A549 treated with AZD2906 at 1 μM for 4 hours (cell line): ENCODE measurements at places on chromosomes 4 and X. TPM values are rescaled to one million over a fixed set of nuclear protein-coding genes. Genes with fewer than 3 reads are reported as not detected.

The POU3F4 gene
- total RNA-seq: not detected in 5 replicates

The POF1B gene
- 1.9 to 2.7 TPM (median 2.3 TPM) in 5 replicates for total RNA-seq

The LDOC1 gene
- total RNA-seq: 75.5 to 99.3 TPM (median 96.0 TPM) in 5 replicates

The PTTG2 gene
- total RNA-seq: not detected in 5 replicates
